ENCODE measurements at places on chromosomes 12 and 14.

GRCh38 chr12:130459916-130460315 is 122.2 kb downstream of the PIWIL1 start:
- DNase-seq, result no peak

- no peak for DNase-seq
Observed at GRCh38 chr12:49588721-49589516, 16.5 kb downstream of the FAM186B start.

- DNase-seq, result no peak
Observed at GRCh38 chr14:23829736-23830471, 123.7 kb upstream of the DHRS4 start.

DNA sequence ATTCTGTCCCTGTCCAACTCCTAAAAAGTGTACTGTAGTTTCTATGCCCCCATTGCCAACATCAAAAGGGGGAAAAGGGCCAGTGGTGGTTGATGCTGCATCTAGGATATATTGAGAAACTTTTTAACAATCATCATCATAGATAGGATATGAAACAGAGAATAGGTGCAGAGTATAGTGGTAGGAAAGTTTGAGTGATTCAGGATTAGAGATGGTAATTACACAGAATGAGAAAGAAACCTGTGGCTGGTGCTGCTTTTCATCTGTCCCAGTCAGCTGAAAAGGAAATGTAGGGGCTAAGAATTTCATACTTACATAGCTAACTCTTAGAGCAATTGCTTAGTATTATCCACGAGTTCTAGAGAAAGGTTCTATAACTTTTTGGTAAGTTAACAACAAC is 67.6 kb downstream of the GTF2A1 start:
- no peak for DNase-seq

- no peak for DNase-seq
Observed at GRCh38 chr12:132513458-132514135, 23.6 kb downstream of the FBRSL1 start.

DNA sequence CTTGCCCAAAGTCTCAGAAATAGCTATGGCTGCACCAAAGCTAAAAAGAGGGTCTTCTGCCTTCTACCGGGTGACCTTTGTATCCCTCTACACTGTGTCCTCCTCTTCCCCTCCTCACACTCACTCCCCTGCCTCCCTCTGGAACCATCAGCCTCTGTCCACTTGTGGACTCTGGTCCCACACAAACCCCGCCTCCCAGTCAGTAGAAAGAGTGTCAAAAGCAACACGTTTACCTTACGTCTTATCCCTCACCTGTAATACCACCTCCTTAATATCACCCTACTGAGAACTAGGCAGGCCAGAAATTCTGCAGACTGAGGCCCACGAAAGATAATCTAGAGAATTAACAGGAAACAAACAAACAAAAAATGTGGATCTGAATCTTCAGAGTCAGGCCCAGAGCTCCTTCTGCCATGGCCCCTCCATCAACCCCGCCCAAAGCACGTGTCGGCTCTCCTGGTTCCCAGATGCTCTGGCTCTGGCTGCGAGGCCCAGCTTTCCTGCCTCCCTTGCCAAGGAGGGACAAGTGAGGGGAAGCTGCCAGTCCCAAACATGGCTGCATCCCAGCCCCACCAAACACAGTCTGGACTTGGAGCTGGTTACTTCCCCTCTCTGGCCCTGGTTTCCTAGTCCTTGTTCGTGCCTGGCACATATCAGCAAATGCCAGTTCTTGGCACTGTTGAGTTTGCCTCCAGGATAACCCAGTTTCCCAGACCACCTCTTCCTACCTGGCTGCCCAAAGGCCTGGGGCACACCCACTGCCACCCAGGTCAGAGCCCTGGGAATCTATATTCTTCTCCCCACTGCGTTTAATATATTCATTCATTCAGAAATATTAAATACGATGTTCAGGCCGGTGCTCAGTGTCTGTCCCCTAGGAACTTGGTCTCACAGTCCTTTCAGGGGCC is 2.7 kb downstream of the ACTN1 start:
- DNase-seq, result no peak

GRCh38 chr12:96364092-96364700 is 36.0 kb downstream of the CDK17 start:
- DNase-seq, result no peak

- no peak for DNase-seq
Observed at GRCh38 chr14:77046721-77047120, 18.2 kb upstream of the IRF2BPL start.

- DNase-seq, result no peak
Observed at GRCh38 chr12:48687592-48687991, 5.6 kb upstream of the KANSL2 start.

DNA sequence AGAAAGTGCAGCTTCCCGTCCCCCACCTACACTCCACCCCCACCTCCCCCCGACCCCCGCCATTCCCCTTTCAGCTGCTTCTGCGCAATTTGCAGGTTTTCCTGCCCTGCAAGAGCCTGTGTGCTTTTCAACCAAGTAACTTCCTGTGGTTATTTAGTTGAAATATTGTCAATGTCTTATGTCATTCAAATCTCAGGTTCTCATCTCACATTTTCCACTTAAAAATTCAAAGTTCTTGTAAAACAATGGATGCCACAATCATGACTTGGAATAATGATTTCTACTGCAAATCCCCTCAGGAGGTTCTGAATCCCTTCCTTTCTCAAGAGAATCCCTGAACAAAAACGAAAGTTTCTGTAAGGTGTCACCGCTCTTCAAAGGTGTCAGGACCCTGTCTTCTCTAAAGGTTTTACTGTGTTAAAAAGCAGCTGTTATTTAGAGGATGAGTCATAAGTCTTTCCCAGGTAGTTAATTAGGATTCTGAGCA is 31.6 kb downstream of the WBP11 start:
- peak; percentile 21 for DNase-seq

- no peak for DNase-seq
Observed at GRCh38 chr14:54501480-54501879, 8.2 kb upstream of the CGRRF1 start.
